Foreskin fibroblast (primary cell): ENCODE measurements at places on chromosomes 5 and 9.

DNA sequence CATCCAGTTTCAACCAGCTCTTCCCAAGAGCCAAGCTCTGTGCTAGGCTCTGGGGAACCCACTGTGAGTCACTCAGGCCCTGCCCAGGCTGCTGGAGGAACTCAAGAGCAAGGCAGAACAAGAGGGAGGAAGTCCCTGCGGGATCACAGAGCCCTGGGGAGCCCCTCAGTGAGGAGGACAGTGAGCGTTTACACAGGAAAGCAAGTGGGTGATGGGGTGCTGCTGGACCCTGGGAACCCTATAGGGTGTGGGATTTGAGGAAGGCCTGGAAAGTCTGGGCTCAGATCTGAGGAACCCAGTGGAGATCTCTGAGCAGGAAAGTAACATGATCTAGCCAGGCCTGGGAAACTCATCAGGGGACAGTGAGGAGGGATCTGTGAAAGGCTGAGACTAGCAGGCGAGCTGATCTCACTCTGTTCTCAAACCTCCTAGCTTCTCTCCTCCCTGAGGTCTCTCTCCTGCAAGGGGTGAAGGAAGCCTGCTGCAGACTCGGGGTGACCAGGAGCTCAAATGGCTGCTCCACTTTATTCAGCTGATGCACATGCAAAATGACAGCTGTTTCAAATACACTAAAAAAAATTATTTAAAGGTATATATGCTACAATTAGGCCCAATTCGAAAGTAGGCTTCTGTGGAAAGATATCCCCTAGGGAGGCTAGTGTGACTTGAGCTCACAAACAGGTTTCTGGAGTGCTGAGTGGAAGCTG is 70.0 kb downstream of the SHB start:
- no peak for DNase-seq

GRCh38 chr9:37806271-37806670 is 5.7 kb downstream of the DCAF10 start:
- no peak for DNase-seq

GRCh38 chr9:20622330-20623020 is at the start of gene MLLT3:
Gene MLLT3 (minus strand): TSS chr9:20622499.
- peak; percentile 97 for DNase-seq

DNA sequence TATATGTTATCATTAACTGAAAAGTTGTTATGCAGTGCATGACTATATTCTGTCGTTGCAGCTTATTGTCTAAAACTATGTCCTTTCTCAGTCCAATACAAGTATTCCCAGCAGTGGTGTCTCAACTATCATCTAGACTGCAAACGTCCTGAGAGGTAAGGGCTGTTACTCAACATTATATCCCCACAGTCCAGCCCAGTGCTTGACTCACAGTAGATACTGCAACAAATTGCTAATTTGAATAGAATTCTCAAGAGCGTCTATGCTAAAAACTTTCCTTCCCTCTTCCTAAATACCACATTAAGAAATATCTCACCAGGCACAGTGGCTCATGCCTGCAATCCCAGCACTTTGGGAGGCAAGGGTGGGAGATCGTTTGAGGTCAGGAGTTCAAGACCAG is 37.7 kb upstream of the PCSK5 start:
- DNase-seq: no peak

DNA sequence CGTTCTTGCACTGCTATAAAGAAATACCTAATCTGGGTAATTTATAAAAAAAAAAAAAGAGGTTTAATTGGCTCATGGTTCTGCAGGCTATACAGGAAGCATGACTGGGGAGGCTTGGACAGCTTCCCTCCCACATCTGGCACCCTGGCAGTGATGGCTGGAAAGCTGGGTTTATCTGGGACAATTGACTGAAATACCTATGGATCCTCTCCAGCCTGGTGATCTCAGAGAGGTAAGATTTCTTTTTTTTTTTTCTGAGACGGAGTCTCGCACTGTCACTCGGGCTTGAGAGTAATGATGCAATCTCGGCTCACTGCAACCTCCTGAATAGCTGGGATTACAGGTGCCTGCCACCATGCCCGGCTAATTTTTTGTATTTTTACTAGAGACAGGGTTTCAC is 22.7 kb upstream of the UGCG start:
- no peak for DNase-seq

DNA sequence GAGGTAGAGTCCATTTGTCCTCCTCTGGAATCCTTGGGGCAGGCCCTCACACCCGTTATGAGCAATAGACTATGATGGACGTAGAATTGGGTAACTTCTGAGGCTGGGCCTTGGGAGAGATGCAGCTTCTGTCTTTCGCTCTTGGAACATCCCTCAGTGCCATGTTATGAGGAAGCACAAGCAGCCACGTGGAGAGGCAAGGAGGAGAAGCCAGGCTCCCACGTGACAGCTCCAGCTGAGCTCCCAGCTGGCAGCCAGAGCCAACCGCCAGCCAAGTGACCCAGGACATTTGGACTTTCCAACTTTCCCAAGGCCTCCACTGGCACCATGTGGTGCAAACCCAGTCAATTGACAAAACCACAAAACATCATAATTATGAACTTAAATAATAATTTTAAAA is 43.0 kb upstream of the BOD1 start:
- no peak for DNase-seq

DNA sequence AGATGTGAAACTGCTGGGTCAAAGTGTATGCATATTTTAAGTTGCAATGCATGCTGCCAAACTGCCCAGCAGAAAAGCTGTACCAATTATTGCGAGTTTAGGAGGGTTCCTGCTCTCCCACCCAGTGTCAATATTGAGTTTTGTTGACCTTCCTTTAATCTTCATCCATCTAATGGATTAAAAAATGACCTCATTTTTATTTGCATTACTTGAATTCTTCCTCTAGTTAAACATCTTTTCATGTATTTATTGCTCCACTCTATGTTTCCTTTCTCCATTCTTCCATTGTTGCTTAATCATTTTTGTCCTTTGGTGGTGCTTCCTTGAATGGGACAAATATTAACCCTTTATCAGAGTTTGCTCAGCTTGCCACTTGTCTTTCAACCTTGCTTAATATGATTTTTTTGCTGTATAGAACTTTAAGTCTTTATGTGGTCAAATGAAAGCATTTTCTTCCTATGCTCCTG is 32.4 kb downstream of the TLE1 start:
- no peak for DNase-seq
